GM12864 (cell line): ENCODE measurements at places on chromosomes 13 and 19.

- DNase-seq, result no peak
These were observed 15.7 kb downstream of the PNPLA6 start for GRCh38 chr19:7550987-7551761.

DNA sequence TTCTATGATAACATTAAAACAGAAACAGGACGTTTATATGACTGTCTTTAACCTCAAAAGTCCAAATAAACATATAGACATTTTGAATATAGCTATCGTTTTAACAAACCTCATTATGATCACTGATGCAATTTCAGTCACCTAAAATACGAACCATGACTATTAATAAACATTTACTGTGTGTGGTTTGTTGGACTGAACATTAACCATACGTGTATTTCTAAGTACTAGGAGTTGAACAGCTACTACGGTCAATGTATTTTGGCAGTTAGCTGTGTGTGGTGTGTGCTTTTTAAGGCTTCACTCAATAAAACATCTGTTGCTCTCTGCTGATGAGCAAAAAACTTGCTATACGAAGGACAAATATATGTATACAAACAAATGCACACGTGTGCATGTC lies 281.4 kb downstream of the ABCC4 start:
- no peak for DNase-seq

DNA sequence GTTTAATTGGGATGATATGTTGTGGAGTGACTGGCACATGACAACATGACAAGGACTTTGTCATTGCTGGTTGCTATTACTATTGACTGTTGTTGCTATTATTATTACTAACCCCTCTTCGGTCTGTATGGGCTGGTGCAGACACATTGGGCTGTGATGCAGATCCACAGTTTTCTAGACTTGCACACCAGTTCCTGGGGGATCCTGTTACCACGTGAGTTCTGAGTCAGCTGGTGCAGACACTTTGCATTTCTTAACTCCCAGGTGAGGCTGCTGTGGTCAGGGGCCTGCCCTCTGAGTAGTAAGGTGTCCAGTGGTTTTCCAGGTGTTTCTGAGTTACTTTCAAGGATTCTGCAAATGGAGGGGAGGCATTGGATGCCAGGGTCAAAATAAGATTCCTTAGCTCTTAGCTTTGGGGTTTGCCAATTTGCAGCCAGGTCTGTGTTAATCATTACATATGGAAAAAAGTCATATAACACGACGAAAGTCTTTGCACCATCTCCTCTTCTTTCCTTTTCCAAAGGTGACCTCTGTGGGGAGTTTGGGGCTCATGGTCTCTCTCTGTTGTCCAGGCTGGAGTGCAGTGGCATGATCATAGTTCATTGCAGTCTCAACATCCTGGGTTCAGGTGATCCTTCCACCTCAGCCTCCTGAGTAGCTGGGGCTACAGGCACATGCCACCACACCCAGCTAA lies 19.3 kb downstream of the BICRA start:
- no peak for DNase-seq

GRCh38 chr13:52003541-52003940 lies 7.7 kb downstream of the ATP7B start:
- DNase-seq, result no peak

GRCh38 chr19:15589760-15590451 lies 25.1 kb upstream of the CYP4F8 start:
- DNase-seq, result no peak

GRCh38 chr19:34306213-34306661 lies 51.9 kb downstream of the GARRE1 start:
- DNase-seq, result no peak

DNA sequence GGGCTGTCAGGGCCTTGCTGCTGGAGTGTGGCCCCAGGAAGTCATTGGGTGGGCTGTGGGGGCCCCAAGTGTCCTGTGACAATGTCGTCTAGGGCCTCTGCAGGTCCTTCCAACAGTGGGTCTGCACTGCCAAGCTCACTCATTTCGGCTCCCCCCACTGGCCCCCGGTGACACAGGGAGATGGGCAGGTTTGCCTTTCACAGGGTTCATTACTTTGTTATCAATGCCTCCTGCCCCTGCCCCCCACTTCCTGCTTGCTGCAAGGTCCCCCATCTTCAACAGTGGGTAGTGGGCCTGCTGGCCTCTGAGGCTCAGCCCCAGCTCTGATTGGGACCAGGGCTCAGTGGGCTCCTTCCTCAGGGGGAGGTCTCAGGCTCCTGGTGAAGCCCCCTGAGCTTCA lies 149.8 kb downstream of the URI1 start:
- no peak for DNase-seq

DNA sequence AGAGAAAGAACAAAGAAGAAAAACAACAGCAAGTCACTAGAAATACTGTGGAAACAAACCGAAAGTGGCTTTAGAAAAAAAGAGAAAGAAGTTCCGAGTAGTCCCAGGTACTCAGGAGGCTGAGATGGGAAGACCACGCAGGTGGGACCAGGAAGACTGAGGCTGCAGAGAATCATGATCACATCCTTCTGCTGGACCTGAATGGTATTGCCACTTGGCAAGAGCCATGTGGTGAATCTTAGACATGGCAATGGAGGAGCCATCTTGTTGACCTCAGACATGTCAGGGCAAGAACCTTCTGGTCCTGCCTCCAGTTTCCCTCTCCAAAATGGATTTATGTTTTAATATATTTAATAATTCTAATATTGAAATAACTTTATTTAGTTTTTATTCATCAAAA lies 37.4 kb upstream of the ZNF724 start:
- DNase-seq, result no peak

DNA sequence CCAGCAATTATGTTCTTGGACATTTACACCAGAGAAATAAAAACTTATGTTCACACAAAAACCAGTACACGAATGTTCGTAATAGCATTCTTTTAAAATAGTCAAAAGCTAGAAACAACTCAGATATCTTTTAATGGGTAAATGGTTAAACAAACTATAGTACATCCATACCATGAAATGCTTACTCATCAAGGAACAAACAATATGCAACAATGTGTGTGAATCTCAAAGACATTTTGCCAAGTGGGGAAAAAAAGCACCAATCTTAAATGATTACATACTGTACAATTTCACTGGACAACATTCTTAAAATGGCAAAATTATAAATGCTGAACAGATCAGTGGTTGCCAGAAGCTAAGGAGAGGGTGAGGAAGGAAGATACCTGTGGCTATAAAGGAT lies 36.6 kb downstream of the MYCBP2 start:
- DNase-seq, result no peak

DNA sequence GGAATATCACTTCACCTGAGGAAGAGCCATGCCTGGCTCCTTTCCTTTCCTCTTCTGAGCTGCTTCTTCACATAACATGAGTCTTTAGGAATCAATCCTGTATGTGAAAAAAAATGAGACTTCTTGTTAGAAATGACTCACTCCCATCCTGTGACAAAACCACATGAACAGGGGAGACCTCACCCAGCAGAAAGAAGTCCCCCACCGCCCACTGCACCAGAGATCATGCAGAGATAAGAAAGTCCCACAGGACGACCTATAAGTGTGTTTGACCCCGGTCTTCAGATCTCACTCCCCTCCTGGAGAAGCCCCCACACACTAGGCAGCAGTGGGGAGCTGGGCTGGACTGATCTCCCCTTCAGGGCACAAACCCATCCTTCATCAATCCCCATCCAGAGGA lies 7.8 kb downstream of the ZNF600 start:
- DNase-seq, result no peak

- DNase-seq, result no peak
These were observed 35.6 kb upstream of the PSPC1 start for GRCh38 chr13:19818223-19818842.

DNA sequence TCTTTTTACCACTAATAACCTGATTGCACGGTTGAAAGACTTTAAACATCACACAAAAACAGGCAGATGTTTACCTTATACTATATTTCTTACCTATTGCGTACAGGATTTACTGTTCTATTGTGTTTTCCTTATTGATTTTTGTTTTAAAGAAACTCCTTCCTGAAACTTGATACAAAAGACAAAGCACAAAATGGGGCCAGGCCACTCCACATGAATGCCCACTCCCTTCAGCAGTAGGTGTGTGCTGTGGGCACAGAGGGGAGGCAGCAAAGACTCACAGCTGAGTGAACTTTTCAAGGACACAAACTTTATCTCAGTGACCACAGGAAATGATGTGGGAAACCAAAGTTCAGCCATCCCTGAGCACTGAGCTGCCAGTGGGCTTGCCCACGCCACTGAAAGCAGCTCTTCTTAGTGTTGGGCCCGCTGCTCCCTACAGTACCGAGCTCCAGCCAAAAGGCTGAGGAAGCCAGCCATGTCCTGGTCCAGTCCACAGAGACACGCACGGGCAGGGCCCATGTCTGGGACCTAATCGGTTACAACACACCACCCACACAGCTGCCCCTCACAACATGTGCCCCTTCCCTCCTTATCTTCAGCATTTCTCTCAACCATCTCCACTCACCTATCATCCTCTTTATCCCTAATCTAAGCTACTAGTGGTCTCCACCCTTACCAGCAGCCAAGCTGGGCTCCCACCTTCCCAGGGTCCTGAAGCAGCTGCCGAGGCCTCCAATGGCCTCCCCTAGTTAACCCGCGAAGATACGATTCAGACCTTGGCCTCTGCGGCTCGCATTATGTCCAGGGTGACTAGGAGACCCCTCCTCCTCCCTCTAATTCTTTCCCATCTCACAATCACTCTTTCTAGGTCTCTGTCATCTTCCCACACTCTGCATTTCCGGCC lies 39.5 kb downstream of the ATP7B start:
- no peak for DNase-seq

DNA sequence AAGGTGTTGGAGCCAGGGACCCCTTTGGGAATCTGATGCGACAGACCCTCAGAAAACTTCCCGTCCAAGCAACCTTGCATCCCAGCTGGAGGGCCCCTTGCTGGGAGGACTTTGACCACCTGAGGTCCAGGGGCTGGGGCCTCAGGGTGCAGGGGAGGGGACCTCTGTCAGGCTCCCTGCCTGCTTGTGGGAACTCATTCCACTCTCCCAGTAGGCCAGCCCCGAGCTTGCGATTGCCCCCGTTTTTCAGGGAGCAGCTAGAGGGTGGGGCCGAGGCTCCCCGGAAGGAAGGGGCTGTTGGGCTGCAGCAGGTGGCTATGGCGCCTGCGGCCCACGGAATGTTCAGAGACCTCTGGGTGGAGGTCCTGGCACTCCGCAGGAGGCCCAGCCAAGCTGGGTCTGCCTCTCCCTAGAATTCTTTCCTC lies 2.8 kb downstream of the GNA11 start:
- no peak for DNase-seq

- no peak for DNase-seq
These were observed 6.8 kb upstream of the ZNF283 start for GRCh38 chr19:43820098-43820883.

DNA sequence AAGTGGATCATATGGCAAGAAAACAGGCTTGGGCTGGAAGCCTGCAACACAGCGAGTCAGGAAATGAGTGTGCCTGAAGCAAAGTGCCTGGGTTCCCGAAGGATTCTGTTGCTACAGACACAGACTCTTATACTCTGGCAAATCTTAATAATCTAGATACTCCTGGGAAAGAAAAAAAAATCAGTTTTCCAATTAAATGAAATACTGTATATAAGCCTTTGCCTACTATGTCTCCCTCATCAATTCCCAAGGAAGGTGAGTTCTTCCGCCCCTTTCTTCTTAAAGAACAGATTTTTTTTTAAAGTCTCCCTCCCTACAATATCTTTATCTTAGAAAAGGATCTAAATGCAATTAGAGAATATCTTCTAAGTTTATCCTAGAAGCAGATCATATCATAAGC lies 10.3 kb downstream of the ZFP82 start:
- no peak for DNase-seq

GRCh38 chr13:80133631-80134261 lies 207.2 kb downstream of the SPRY2 start:
- no peak for DNase-seq

DNA sequence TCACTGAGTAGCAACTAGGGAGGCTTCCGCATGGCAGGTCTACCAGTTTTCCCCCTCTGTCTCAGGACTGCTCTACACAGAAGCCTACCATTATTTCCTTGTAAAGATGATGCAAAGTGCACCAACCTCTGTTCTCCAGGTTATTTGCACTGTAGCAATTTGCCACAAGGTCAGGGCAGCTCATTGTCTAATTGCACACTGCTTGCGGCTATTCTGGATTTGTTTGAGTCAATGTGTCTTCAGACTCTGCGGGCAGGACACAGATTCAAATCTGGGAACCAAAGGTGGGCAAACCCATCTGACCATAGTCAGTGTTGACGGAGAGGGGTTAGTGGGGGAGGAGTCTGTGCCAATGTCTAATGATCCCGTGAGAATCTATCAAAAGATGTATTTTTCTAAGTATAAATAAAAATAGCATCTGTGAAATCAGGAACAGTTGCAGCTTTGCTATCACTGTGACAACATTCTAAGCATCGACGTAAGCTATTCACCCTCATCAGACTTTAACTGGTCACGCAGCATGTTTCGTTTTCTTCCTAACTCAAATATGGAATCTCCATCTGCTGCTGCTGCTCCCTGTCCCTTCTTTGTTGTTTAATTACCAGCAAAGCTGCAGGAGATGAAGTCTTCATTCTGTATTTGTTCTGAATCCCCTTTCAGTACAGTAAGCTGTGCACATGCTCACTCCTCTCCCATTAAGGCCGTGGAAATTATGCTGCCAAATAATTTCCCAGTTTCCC lies 26.4 kb downstream of the CYSLTR2 start:
- DNase-seq, result no peak

GRCh38 chr13:105959876-105960275 lies 575.6 kb downstream of the EFNB2 start:
- DNase-seq, result no peak

GRCh38 chr19:43956827-43957226 lies 5.8 kb downstream of the ZNF221 start:
- DNase-seq, result no peak

- DNase-seq, result no peak
These were observed 12.2 kb downstream of the CERS1 start for GRCh38 chr19:18883526-18884304.

GRCh38 chr19:49362929-49363267 lies 682 bp upstream of the TEAD2 start:
- DNase-seq, result no peak

DNA sequence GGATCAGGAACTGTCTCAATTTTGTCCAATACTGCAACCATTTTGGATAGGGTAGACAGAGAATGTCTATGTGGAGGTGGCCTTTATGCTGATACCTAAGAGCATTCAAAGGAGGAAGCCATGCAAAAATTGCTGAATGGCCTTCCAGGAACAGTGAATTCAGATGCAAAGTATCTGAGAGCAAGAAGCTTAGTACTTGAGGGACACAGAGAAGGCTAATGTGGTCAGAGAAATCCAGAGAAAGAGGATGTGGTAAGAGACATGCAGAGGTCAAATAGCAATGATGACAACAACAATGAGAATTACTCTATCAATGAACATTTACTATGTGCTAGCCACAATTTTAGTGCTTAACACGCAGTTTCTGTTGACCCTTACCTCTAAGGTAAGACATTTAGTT lies 785.6 kb upstream of the KLHL1 start:
- no peak for DNase-seq
